ENCODE measurements at places on chromosomes 1 and 21. TPM values are rescaled to one million over a fixed set of nuclear protein-coding genes. Genes with fewer than 3 reads are reported as not detected.

- peak; percentile 95 for DNase-seq
These were observed at the start of gene DUSP12 for GRCh38 chr1:161749509-161750407. DUSP12 (plus strand) TSS chr1:161749786; CDS start chr1:161749802, 16 bp downstream.

GRCh38 chr1:236168716-236169429, 26.5 kb downstream of the GPR137B start:
- DNase-seq, result no peak

GRCh38 chr1:73491621-73492020, 706.4 kb downstream of the LRRIQ3 start:
- no peak for DNase-seq

DNA sequence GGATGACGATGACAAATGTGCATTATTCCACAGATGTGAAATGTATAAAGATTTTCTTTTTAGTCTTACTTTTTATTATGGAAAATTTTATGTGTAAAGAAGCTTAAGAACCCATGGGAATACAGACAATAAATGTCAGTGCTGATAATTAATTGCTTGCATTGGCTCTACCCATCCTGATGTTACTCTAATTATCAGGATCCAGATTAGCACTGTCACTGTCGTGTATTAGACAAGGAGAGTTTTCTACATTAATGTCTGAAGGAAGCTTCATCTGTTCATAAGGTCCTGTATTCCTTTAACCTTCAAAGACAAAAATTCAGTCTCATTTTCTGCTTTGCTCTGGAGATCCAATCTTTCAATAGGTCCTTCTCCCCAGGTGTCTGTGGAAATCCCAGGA, 259.1 kb upstream of the ADAMTS5 start:
- DNase-seq, result no peak

DNA sequence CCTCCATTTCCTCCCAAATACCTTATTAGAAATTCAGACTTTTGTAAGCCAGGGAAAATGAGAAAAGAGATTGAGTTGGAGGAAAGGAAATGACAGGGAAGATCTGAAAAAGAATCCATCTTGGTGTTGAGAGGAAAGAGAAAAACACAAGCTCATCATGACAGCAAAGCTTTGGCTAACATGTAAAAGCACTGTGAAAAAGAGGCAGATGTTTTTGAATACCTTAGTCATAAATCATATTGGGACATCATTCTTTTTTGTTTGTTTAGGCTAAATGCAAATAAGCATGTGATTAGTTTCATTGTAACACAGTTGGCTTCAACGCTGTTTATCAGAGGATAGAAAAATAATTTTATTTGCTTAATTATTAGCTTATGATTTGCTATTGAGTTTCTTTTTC, 64.6 kb downstream of the LHX8 start:
- no peak for DNase-seq

DNA sequence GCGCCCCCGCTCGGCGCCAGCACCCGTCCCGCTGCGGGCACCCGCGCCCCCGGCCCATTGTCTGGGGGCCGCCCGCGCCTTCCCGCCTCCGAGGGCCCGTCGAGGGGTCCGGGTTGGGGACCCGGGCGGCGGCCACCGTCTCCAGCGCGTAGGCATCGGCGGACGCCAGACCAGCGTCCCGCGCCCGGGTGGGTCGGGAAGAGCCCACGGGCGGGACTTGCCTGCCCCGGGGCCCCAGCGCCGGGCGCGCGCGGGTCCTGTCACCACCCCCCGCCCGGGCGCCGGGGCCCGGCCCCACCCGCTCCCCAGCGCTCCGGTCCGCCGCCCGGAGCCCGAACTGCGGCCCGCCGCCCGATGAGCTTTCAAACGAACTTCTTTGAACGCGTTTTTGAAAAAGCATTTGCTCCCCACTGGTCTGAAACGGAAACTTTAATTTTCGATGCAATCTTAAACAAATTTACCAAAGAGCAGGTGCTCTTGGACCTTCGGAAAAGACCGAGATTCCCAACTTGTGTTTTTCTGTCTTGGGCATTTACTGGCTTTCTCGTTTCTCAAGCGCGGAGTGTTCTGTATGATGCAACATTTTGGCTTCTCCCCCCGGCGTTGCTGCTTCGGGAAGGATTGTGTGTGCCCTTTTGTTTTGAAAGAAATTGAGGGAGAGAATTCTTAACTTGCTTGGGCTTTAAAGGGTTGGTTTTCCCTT, 615 bp downstream of the CLIC4 start:
- DNase-seq, result peak; percentile 67

DNA sequence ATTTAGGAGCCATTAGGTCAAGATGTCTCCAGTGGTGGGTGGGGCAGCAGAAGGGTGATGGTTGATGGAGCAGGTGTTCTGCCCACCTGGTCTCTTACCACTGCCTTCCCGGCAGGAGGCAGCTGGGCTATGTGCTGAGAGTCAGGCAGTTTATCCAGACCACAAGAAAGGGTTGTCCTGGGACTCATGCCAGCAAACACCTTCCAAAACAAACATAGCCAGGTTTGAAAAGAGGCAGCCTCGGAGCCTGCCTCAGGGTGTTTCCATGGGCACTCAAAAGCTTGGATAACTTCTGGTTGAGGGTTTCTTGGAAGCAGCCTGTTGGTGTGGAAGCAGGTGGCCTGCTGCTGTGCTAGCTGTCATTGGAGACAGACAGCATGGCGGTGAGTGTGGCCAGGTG, 187.2 kb downstream of the PCP4 start:
- no peak for DNase-seq

DNA sequence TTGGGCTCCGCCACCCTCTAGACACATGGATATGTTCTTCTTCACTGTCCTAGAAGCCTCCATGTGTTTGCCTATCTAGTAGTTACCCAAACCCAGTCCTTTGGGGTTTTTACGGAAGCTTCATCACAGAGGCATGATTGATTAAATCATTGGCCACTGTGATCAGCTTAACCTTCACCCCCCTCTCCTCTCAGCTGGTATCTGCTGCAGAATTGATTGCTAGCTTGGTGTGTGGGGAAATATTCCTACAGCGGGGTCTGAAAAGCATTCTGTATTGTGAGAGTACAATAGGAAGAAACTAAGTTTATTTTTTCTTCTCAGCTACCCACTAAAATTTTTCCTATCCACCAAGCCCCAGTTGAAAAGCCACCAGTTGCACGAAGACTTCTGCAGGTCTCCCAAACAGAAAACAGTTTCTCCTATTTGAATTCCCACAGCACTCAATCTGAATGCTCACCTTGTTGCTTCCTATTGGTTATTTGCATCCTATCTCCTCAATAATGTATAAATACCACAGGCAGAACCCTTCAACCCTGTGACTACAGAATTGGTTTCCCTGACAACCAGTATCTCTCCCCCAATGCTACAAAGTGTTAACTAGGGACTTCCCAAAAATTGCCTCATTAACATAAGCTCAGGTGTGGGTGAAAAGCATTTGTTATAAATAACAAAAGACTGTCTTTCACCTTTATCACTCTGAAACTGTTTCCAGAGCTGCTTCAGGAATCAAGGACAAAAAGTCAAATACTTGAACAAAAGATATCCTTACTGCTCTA, 9.3 kb upstream of the VANGL1 start:
- DNase-seq, result no peak

DNA sequence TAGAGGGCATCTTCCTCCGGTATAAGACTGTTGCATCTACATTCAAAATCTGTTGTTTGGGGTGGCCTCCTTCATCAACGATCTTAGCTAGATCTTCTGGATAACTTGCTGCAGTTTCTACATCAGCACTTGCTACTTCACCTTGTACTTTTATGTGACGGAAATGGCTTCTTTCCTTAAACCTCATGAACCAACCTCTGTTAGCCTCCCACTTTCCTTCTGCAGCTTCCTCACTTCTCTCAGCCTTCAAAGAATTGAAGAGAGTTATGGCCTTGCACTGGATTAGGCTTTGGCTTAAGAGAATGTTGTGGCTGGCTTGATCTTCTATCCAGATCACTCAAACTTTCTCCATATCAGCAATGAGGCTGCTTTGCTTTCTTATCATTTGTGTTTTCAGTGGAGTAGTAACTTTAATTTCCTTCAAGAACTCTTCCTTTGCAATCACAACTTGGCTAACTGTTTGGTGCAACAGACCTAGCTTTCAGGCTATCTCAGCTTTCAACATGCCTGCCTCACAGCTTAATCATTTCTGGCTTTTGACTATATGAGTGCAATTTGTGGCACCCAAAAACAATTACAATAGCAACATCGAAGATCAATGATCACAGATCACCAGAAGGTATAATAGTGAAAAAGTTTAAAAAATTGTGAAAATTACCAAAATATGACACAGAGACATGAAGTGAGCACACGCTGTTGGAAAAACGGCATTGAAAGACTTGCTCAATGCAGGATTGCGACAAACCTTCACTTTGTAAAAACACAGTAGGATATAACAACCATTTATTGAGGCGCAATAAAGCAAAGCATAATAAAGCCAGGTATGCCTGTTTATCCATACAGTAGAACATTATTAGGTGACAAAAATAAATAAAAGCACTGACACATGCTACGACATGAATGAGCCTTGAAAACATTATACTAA, 56.7 kb upstream of the GFI1 start:
- no peak for DNase-seq

DNA sequence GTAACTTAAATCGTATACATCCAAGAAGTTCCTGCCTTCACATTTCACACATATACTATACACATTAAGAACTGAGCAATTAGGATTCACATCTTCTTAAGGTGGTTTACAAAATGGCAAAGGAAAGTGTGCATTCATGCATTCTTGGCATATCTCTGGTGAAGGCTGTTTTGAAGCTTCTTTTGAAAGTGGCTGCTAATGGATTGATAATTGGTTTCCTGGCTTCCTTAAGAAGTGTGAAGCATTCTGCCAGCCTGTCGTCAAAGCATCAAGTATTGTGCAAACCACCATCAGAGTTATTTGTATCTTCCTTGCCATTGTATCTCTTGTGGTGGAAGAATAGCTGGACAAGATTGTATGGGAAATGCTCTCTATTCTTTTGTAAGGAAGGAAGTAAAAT, 95.1 kb upstream of the HMGB4 start:
- DNase-seq, result no peak

CCDC185 gene
- not detected for polyA plus RNA-seq

RNF186 gene
- polyA plus RNA-seq, result not detected

LAMC1 gene
- 293 TPM for polyA plus RNA-seq

Data from hindlimb muscle (tissue), 1 donor.